ENCODE measurements at places on chromosomes 6 and 20.

DNA sequence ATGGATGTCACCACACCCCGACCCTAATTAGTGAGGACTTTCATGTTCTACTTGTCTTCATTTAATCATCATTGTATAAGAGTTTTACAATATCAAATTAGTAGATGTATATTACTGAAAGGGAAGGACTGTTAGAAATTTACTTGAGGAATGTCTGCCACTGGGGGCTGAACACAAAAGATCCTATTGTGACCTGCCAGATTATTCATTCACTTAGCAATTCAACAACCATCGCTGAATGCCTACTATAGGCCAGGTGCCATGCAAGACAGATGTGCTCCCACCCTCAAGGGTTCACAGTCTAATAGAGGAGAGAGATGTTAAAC, 8.0 kb upstream of the RBCK1 start:
- no peak for DNase-seq

GRCh38 chr6:11770546-11771466, 7.8 kb downstream of the ADTRP start:
- DNase-seq: no peak

- DNase-seq: no peak
These were observed 16.6 kb downstream of the DDO start for GRCh38 chr6:110398778-110399177.

- DNase-seq: no peak
These were observed 135.5 kb downstream of the MYLK4 start for GRCh38 chr6:2615251-2615650.

DNA sequence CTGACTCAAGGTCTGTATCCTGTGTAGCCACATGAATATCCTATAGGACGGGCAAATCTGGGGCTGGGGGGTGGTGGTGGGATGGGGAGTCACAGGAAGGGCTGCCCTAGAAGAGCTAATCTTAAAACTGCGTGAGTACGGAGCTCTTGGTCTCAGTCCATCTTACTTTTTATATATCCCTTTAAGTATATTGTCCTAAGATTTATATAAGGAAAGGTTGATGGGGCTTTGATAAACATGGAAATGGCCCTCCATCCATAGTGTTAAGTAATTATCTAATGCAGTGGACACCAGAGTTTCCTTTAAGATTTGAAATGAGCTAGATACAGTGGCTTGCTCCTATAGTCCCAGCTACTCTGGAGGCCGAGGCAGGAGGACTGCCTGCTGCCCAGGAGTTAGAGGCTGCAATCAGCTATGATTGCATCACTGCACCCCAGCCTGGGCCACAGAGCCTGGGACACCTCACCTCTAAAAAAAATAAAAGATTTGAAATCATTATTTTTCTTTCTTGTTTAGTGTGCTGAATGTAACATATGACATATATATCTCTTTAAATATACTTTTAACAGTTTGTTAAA, 24.2 kb upstream of the DYNLRB1 start:
- no peak for DNase-seq

- no peak for DNase-seq
These were observed 26.7 kb downstream of the SMAP1 start for GRCh38 chr6:70694371-70694770.

- DNase-seq: no peak
These were observed 38.7 kb upstream of the DSP start for GRCh38 chr6:7502743-7503142.

GRCh38 chr6:2429460-2429859, 184.1 kb upstream of the GMDS start:
- no peak for DNase-seq
